COR-L47 (cell line): ENCODE measurements at places on chromosomes 7 and 10.

- DNase-seq, result no peak
Measured at GRCh38 chr10:8066124-8066523, 11.6 kb downstream of the GATA3 start.

DNA sequence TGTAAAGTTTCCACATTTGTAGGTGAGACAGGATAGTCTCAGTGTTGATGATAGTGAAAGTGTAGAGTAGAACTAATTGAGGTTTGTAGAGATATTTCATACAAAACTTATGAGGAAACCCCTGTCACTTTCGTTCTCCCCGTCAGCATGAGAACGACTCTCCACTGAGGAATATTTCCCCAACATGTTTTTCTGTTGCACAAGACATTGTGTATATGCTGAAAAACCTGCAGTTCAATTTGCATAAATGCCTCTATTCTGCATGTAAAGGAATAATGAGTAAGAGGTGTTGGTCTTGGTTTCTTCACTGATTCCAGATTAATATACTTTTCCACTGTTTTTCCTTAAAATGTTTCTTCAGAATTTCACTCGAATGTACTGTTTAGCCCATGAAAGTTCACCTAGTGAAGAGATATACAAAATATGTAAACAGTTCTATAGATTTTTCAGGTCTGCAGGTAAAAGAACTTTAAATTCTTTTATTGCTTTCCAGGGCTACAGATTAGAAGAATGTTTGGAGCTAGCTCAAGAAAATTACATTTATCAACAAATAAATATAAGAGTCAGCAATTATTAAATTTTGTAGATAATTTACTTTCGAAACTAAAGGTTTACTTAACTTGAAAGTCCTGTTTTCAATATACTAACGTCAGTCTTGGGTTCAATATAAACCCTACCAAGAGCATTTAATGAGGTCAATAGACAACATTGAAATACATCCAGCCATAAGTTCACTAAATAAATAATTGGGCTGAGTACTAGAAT lies 37.2 kb downstream of the HEPACAM2 start:
- DNase-seq, result no peak

GRCh38 chr10:29691564-29692072 lies 56.8 kb upstream of the SVIL start:
- peak; percentile 38 for DNase-seq

- peak; percentile 10 for DNase-seq
Measured at GRCh38 chr7:120740348-120740747, 117.6 kb downstream of the TSPAN12 start.

DNA sequence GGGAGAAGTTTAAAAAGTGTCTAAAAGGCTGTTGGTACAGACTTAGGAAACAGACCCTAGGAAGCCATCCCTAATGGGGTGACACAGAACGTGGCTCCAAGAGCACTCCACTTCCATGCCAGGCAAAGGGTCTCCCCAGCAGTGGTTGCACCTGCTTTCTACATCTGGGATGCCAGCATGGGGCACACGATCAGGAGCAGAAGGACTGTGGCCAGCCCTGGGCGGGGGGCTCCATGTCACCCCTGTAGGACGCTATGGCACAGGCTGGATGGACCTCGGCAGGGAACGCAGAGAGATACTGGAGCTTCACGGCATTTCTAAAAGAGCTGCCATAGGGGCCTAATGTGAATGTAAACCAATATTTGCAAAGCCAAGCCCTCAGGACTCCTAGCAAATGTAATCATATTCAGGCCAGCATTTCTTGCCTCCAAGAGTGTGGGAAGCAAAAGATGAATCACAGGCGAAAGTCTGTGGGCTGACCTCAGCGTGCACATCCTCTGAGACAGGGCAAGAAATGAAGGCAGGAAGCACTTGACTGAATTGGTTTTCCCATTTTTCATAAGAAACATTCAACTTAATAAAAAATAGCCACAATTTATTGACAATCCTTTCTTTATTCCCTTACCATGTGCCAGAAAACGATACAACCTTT lies 93.9 kb downstream of the ATXN7L1 start:
- no peak for DNase-seq

DNA sequence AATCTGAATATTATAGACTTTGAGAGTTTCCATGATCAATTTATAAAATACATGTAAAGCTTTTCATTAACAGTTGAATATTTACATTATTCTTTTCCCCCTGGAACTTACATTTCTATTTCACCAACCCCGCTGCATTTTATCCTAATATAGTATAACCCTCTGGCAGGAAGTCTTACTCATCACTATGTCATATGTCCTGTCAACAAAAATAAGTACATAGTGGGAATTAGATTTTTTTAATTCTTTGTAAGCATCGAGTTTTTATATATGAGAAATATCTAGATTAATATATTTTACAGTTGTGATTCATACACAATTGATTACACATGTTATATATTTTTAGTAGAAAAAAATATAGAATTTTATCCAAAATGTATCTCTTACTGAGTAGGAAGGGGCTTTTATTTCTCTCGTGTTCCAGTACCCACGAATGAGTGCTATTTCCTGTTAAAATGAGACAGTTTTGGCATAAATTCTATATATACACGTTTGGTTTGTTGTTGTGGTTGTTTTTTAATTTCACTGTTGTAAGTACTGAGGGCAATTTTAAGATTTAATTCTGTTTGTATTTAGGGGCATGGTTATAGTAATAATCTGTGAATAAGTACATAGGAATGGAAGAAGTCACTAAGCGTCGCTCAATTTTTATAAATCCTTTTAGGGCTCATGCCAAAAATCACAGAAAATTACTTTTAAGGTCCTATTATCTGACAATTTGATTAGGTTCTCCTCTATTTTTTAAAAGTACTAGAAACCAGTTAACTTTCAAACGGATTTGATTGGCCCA lies 87.1 kb downstream of the HECW1 start:
- no peak for DNase-seq

GRCh38 chr10:79422178-79422892 lies 23.1 kb downstream of the ZCCHC24 start:
- no peak for DNase-seq

DNA sequence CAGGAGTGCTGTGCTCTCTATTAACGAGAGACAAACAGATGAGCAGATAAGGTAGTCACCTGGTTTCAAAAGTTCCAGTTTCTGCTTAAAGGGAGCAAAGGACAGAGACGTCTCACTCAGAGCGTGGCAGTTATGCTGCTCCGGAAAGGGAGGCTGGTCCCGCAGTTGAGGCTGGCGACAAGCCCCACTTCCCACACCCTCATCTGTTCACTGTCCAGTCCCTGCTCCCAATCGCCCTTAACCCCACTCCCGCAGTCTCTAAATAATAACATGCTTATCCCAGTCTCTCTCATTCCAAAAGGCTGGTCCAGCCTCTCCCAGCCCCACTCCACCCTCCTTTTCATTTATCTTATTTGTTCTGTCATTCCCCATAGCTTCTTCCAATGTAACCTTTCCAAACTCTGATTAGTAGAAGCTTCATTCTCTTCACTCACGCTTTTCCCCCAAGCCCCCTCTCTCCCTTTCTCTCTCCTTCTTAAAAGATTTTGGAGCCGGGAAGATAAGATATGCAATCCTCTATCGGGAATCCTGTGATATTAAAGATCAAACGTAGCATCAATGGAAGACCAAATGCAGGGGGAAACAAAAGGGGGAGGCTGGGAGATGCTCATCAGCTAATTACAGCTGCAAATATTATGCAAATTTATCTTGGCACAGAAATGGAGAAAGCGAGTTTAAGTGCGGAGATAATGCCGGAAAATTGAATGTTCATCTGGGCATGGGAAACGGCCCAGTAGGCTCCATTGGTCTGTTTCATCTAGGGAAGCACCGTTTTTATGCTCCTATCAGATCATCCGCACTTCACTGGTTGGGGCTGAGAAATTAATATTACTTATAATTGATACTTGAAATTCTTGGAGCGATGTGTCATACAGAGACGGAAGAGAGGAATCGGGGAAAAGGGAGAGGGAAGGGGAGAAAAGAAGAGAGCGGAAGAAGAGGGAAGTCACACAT lies 16.3 kb upstream of the GATA3 start:
- DNase-seq, result no peak

DNA sequence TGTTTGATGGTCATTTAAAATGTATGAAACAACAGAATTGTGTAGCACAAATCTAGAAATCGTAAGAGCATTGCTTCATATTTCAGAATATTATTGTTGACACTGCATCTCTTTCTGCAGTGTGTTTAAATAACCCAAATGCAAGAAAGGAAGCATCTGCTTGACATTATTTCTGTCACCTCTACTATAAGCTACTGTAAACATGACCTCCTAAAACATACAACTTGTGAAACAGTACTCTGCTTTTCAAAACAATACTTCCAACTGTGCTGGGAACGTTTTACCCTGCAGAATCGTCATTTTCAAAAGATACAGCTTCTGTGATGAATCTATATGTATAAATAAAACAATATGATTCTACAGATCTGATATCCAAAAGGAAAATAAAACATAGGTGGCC lies 82.0 kb downstream of the RNF133 start:
- no peak for DNase-seq

DNA sequence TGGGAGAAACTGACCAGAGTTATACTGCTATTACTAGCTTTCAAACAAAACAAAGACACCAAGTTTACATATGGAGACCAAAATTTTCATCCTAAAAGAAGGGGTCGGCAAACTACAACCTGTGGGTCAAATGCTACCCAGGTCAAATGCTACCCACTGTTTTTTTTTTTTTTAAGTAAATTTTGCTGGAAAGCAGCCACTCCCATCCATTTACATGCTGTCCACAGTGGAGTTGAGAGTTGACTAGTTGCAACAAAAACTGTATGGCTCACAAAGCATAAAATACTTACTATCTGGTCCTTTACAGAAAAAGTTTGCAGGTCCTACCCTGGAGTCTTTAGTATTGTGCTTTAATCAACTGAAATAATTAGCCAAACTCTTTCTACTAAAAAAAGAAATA lies 91.4 kb downstream of the SIRT1 start:
- DNase-seq, result no peak

DNA sequence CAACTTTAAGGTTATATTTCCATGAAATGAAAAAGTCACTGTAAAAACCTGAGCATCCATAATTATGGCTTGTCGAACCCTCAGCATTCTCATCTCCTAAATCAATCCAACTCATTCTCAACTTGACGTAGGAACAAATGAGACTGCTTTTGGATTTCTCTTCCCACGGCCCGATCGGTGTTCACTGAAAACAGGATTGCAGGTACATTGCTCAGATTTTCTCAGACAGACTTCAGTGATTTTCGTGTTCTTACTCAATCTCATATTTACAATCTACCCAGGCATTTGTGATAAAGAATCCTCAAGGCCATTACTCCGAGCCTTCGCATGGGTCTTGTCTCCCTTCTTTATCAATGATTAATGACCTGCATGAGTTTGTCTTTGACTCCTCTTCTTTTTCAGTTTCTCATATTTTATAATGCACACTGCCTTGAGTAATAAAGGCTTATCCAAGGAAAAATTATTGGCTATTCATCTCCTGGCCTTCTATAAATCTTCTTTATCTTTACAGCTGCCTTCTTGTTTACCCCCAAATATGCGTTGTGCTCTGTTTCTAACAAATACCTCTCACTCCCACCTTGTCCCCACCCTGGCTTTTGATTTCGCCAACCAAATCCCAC lies 90.4 kb upstream of the MYO3A start:
- DNase-seq, result no peak

- no peak for DNase-seq
Measured at GRCh38 chr10:61487506-61487905, 34.3 kb upstream of the TMEM26 start.

GRCh38 chr10:81847675-81848074 lies 27.3 kb upstream of the NRG3 start:
- no peak for DNase-seq

DNA sequence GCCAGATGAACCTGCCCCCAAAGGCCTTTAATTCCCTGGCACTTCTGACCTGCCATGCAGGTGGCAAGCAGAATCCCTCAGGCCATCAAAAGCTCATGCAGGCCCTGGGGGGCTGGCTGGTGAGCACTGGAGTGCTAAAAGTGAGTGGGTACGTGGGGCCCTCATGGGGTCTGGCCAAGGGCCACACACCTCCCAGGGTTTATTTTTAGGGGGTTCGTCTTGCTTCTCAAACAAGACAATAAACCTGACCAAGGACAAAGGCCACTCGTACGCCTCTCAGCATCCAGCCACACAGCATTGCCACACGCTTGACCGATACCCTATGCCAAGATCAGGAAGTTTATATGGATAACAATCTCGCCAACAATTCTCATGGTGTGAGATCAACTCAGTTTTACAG lies 33.1 kb upstream of the DOCK1 start:
- no peak for DNase-seq

DNA sequence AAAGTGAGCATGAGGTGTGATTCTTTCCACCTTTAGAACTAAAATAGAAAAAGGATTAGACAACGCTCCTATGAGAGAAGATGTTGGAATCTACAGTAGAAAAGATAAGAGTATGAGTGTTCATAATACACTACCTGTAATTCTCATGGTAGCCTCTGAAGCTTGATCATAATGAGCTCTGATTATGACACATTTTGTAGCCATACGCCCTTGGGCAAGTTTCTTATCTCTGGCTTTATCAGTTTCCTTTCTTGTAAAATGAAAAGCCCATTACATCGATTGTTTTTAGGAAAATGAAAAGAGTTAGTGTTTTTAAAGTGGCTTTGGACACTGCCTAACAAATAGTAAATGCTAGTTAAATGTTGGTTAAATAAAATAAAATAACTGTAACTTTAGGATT lies 22.4 kb upstream of the PRSS58 start:
- DNase-seq, result no peak
